ENCODE measurements at places on chromosomes 7 and 10.

DNA sequence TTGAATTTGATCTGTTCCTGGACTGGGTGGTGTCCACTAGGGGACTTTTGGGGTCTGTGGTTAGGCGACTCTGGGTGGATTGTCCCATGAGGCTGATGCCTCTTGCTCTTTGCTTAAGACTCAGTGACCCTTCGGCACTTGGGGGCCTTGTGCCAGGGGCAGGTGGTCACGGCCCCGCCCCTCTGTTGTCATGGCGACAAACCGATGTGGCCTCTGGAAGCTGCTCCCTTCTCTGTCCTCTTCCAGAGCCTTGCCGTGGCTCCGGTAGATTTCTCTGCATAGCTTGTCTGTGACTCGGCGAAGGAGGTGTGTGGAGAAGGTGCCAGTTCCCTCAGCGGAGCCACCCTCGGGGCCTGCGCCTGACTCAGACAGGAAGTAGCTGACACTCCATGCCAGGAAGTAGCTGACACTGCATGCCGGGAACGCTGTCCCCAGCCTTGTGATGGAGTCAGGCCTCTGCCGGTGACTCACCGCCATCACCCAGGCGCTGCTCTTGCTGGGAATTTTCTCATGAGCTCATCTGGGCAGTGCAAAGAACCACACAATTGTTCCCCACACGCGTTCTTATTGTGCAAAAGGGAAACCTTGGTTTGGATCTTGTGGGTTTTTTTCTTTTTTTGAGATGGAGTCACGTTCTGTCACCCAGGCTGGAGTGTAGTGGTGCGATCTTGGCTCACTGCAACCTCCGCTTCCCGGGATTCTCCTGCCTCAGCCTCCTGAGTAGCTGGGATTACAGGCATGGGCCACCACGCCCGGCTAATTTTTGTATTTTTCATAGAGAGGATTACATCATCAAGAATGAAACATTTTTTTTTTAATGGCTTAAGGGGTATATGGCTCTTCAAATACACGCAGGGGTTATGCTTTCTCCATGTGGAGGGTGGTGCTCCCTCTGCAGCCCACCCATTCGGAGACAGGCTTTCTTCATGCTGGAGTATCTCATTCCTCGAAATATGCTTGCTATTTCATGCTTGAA lies 72.6 kb downstream of the PFKFB3 start:
- DNase-seq: peak; percentile 85

DNA sequence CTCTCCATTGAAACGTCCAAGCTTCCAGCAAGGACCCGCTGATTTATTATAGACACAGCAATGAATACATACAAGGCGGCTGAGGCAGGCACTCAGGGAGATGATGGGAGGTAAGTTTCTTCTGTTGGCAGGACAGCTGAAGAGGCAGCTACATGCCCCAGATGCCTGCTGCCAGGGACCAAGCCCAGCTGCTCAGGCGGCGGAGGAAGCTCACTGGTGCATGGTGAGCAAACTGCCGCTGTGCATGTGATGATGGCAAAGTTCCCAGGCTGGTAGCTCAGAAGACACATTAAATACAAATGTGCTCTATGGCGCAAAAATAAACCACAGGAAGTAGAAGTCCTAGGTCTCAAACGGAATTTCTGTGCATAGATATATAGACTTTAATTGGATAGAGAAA lies 2.3 kb downstream of the DNTT start:
- no peak for DNase-seq

- no peak for DNase-seq
These were observed 126.2 kb downstream of the CCNY start for GRCh38 chr10:35462491-35462934.

DNA sequence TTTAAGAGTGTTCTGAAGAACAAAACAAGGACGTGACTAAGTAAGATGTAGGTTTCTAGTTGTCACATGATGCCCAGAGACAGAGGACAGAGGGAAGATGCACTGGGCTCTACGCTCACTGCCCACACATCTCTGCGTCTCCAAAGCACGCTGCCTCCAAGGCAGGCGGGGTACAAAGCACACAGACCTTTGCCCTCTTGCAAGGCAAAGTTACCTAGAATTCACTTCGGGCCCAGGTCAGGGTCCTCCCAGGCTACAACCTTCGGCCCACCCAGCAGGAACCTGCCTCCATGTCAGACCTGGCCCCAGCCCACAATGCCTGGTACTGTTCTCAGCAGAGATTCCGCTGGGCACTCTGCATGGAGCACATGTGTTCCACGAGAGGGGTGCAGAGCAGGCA lies 26.5 kb downstream of the GRB10 start:
- no peak for DNase-seq

Measured in AG04450 (cell line).